GM23338 (cell line): ENCODE measurements at places on chromosomes 3 and 15. TPM values are rescaled to one million over a fixed set of nuclear protein-coding genes. Genes with fewer than 3 reads are reported as not detected.

The SOX14 gene
- total RNA-seq: 0.23 TPM in 1 of 2 replicates, not detected in the other

The SELENOT gene
- total RNA-seq: 56.1 and 61.9 TPM in 2 replicates

The CIP2A gene
- 47.8 and 63.5 TPM in 2 replicates for total RNA-seq

- no peak overlapping the region for H3K4me3 ChIP-seq
- no peaks in the 10 kb centered on the region for H3K4me1 ChIP-seq
- DNase-seq: no peak
- no peak overlapping the region for H3K27ac ChIP-seq
These were observed 369.3 kb upstream of the ONECUT1 start for GRCh38 chr15:53159458-53159857.

DNA sequence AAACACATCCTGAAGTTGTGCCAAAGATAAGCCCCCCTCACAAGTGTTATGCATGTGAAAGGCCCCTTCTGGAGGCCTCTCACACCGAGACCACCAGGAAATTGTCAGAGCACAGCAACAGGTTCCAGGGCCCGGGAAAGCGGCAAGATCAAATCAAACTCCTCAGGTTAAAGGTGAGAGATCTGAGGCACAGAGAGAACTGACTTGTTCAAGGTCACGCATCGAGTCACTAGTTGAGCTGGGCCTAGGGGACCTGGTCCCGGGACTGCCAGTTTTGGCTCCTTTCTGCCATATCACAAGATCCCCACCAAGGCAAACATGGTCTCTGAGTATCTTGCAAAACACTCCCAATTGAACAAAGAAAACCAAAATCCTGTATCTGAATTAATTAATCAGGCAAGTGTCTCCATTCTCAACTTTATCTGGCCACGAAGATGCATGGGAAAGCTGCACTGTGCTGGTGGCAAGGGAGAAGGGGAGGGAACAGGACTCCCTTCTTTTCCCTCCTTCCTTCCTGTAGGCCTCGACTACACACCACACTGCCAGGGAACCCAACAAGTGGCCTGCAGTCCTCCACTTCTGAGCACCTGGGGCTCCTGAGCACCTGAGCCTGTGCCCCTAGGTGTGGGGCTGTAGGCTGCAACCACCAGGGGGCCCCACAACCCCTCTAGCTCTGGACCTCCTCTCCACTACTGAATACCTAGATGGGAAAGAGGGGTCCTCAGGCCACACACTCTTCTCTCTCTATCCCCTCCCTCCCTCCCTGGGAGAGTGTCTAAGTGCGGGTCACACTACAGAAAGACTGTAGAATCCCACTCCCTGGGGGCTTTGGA is 37.3 kb downstream of the ANP32A start:
- H3K36me3 ChIP-seq: peaks cover 17% of the 10 kb centered on the region
- no peaks in the 10 kb centered on the region for H3K27me3 ChIP-seq
- peaks cover 27% of the 10 kb centered on the region for H3K4me1 ChIP-seq
- H3K4me3 ChIP-seq: no peak overlapping the region

DNA sequence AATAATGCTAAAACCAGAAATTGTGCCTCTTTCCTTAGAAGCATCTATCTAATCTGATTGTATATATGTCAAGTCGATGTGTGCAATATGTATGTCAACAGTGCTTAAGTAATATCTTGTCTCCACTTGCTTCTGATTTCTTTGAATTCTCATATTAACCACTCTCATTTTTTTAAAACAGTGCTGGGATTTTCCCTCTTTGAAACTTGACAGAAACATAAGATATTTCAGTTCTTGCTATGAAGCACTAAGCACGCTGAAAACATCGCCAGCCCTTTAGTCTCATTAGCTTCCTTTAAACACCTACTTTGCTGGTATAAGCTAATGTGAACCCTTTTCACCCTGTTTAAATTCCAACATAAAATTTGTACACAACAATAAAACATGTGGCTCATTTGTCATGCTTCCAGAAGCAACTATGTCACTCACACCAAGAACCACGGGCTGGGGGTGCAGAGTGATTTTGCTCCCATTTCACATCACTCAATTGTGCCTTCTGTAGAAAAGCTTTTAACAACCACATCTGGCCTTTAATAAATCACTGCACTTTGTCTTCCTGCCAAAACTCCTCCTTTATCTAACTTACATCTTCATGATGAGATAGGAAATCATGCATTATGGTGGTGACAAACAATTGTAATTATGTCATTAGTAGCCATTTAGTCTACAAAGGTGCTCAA is 185.2 kb downstream of the FOXP1 start:
- peaks cover 5% of the 10 kb centered on the region for H3K4me1 ChIP-seq
- H3K27me3 ChIP-seq: no peaks in the 10 kb centered on the region
- H3K4me3 ChIP-seq: no peak overlapping the region
- DNase-seq: no peak
- H3K36me3 ChIP-seq: no peaks in the 10 kb centered on the region

- no peak overlapping the region for H3K27ac ChIP-seq
- no peaks in the 10 kb centered on the region for H3K27me3 ChIP-seq
- no peak for DNase-seq
- no peak overlapping the region for H3K4me3 ChIP-seq
- no peaks in the 10 kb centered on the region for H3K4me1 ChIP-seq
These were observed 713.5 kb downstream of the GRM7 start for GRCh38 chr3:7574435-7574834.
